LNCaP clone FGC (cell line): ENCODE measurements at places on chromosomes 12 and 14.

GRCh38 chr12:526089-526488 is 66.3 kb downstream of the B4GALNT3 start:
- DNase-seq = no peak

GRCh38 chr12:57754411-57755193 is at the start of gene MARCHF9:
Gene MARCHF9 (plus strand): TSS chr12:57755103. CDS start chr12:57755529, 426 bp downstream.
- DNase-seq = peak; percentile 46

DNA sequence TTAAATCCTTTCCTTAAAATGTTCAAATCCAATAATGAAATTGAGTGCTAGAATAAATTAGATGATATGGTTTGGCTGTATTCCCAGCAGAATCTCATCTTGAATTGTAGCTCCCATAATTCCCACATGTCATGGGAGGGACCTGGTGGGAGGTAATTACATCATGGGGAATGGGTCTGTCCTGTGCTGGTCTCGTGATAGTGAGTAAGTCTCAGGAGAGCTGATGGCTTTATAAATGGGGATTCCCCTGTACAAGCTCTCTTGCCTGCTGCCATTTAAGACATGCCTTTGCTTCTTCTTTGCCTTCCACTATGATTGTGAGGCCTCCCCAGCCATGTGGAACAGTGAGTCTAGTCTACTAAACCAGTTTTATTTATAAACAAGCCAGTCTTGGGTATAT is 508.5 kb downstream of the ETNK1 start:
- DNase-seq = no peak

- DNase-seq = no peak
These were observed 77.1 kb downstream of the PTPN21 start for GRCh38 chr14:88477513-88478250.

- no peak for DNase-seq
These were observed 21.8 kb upstream of the MEG3 start for GRCh38 chr14:100804138-100804537.

DNA sequence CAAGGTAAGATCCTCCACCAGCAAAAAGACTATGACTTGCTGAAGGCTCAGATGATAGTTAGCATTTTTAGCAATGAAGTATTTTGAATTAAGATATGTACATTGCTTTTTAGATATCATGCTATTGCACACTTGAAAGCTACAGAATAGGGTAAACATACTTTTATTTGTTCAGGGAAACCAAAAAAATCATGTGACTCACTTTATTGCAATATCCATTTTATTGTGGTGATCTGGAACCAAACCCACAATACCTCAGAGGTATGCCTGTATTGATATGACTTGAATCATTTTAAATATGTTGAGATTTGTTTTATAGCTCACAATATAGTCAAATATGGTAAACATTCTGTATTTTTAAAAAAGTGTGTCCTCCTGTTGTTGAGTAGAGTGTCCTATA is 96.1 kb downstream of the DIO3 start:
- DNase-seq = no peak

DNA sequence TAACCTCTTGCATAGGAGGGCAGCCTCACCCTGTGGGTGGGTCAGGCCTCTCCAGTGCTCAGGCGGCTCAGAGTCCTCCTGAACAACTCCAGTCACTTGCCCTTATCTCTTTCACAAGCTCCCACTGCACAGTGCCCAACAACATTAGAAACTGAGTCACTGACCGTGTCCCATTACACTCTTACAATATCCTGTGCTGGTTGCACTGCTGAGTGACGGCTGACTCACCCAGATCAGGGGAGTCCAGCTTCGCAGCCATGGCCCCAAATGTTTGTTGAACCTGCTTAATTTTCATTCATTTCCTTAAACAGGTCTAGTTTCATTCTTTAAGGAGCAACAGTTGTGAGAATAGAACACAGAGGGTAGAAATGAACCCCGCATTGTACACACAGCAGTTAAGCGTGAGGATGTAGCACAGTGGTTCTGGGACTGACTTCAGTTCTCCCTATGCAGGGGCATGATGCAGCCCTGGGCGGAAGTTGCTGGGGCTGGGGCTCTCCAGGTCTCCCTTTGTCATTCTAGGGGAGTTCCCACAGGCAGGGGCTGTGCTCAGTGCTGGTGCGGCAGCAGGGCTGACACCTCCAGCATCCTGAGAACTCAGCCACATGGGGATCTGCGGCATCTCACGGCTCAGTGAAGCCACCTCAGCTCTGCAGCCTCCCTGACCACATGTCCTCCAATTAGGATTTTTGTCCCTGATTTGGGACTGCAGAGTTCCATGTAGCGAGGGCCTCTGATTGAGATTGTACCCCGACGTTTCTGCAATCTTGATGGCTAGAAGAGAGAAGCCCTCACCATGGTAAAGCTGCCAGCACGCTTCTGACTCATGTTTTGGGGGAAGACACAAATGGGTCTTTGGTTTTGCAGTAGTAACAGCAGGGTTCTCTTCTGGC is 16.1 kb downstream of the GPR68 start:
- no peak for DNase-seq

DNA sequence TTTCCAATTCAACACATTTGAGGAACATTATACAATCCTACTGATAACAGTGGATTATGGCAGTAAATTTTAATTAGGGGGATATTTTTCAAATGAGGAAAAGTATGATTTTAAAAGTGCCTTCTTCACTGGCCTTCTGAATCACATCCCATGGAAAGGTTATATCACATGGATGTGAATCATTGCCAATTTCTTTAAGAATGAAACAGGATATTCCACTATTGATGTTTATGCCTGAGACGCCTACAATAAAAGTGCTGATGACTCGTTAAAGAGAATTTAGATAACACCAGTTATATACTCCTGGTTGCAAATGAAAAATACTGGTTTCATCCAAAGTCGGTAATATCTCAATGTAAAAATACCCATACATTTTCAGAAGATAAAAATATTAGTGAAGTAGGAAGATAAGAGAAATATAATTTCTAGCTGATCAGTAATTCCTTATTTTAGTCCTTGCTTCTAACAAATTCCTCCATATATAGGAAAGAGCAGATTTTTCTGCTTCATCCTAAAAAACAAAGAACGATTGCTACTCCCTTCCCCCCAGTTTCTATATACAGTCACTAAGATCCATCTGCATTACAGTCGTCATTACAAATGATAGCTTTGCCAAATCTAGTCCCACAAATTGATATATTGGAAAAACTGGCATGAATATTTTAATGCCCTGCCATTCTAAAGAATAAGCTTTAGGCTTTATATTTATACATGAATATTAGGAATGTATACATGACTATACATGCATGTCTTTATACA is 139.5 kb upstream of the SOX5 start:
- DNase-seq = no peak

GRCh38 chr14:90204516-90204915 is 51.8 kb upstream of the PSMC1 start:
- DNase-seq = no peak

DNA sequence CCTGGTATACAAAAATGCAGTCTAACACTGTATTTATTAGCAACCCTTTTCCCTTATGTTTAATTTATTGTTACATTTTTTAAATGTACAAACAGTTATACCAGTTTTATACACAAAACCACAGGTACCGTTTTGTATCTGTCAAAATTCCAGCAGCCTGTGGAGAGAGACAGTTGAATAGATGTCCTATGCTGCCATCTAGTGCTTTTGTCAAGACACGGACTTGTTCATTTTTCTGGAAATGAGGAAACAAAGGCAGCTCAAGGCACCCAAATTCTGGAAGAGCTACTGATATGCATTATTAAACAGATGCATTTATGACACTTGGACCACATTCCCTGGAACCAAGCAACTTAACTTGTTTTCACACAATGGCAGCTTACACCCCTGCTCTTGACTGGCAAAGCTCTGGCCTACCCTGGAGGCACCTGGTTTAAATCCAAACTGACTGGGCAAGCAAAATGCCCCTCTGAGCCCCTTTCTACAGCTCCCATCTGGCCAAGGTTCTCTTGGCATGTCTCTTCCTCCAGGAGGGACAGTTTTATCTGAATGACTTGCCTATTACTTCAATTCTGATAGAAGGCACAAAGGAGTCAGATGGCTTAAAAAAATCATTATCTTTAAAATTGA is 286.9 kb upstream of the PRKD1 start:
- peak; percentile 76 for DNase-seq

- DNase-seq = no peak
These were observed 87.6 kb upstream of the EGLN3 start for GRCh38 chr14:34038358-34039057.

DNA sequence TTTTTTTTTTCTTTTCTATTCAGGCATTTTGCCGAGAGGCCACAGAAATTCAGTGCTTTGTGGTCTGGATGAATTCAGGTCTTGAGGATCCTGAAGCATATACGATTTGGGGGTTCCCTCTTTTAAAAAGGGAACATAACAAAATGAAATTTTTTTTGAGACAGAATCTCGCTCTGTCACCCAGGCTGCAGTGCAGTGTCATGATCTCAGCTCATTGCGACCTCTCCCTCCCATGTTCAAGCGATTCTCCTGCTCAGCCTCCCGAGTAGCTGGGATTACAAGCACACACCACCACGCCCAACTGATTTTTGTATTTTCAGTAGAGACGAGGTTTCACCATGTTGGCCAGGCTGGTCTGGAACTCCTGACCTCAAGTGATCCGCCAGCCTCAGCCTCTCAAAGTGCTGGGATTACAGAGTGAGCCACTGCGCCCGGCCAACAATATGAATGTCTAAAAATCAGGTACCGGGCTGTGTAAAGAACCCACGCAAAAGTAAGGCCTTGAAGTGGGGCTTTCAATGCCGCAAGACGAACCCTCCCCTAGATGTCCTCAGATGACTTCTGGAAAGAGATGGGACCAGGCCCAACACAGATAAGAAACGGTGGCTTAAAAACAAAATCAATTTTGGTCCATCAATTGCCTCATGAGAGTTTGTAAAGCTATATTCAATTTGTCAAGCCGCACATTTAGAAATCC is 30.0 kb downstream of the TESC start:
- no peak for DNase-seq

DNA sequence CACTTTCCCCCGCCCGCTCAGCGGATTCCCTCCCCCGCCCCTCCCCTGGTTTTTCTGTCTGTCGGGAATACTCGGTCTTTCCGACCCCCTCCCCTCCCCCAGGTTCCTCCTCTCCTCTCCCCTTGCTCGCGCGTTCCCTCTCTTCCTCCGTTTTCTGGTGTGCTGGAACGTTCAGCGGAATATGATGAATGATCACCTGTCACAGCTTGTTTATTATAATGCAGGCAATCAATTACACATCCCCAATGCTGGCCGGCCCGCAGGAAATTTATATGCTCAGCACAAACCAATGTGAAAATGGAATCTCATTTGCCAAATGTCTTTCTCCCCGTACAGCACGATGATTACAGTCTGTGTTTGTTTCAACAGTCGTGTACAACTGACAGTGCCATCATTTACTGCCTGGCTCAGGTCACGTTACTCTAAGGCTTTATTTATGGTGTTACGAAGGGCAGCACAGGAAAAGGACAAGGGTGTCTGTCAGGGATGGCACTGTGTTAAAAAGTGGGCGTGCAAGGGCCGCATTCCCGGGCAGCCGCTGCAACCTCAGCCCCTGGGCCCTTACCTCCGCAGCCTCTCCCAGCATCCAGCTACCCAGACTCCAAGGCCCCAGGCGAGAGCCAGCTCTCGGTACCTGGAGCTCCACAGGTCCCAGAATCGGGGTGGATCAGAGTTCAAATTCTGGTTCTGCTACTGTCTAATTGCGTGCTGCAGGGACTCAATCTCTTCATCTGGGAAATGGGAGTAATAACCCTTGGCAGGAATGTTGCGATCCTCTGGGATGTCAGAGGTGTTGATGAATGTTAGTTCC is 24.7 kb upstream of the MAP1LC3B2 start:
- DNase-seq = no peak

- DNase-seq = no peak
These were observed 5.1 kb upstream of the TNFRSF1A start for GRCh38 chr12:6346942-6347341.

- no peak for DNase-seq
These were observed 14.9 kb downstream of the CCDC63 start for GRCh38 chr12:110861729-110862128.

GRCh38 chr12:27619308-27619707 is 76.9 kb upstream of the REP15 start:
- no peak for DNase-seq

DNA sequence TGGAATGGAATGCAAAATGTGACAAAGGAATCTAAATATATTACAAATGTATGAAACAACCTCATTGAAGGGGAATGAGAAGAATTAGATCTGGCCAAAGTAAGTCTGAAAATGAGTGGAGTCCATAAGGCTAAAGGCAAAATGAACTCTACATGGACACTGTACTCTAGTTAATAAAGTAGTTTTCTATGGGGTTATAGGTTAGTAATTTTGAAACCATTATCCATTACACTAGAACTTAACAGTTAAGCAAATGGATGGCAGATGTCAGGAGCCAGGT is 222.1 kb downstream of the NUAK1 start:
- DNase-seq = no peak

GRCh38 chr12:1533205-1533601 is 61.2 kb downstream of the FBXL14 start:
- DNase-seq = no peak

DNA sequence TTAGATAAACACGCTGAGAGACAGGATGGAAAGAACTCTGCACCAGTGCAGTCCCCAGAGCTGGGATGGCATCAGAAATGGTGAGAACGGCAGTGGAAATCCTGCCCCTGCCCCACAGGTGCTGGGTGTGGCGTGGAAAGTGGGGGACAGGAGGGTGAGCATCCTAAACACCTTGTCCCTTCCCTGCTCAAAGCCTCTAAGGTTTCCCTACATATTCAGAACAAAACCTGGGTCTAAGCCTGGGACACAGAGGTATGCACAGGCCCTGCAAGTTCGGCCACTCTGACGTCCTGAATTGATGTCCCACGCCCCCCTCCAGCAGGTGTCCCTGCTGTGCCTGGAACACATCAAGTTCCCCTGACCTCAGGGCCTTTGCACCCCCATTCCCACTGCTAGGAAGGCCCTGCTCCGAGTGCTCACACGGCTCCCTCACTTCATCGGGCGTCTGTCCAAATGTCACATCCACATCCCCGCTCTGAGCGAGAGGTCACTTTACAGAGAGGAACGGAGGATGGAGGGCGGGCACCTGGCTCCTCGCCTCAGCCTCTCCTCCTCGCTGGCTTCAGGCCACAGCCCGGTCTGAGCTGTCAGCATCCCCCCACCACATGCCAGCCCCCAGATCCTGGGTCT is 38.5 kb upstream of the SFSWAP start:
- no peak for DNase-seq

DNA sequence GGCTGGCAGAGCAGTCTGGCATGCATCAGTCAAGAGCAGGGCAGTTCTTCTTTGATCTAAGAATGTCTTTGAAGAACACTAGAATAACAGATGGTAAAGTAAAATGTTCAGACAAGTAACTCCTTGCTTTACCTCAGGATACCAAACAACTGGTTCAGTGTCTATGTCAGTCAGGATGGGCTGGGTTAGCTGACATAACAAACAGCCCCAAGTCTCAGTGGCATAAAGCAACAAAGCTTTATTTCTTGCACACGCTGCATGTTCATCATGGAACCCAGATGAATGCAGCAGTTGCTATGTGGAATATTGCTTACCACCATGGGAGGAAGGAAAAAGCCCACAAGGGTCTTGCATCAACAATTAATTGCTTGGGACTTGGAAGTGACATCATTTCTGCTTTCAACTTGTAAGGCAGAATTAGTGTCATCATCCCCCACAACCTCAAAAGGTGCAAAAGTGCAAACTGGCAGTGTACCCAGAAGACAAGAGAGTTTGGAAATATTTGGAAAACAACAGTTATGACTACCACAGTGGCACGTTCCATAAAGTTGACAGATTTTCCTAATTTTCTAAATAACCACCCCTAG is 21.2 kb downstream of the GPRC5D start:
- no peak for DNase-seq

- no peak for DNase-seq
These were observed 4.3 kb upstream of the FGD4 start for GRCh38 chr12:32395026-32395425.

- no peak for DNase-seq
These were observed 63.3 kb downstream of the ERC1 start for GRCh38 chr12:1054117-1054870.
